NCI-H2171 (cell line): ENCODE measurements at places on chromosomes 1 and 21.

GRCh38 chr21:41639766-41640165, 127.1 kb downstream of the RIPK4 start:
- no peak for DNase-seq

GRCh38 chr1:92691925-92692324, 93.0 kb downstream of the EVI5 start:
- DNase-seq, result no peak

- DNase-seq, result no peak
These were observed 12.3 kb upstream of the RASSF5 start for GRCh38 chr1:206495011-206495461.

GRCh38 chr21:34029743-34030528, 43.4 kb upstream of the MRPS6 start:
- DNase-seq, result peak; percentile 61

DNA sequence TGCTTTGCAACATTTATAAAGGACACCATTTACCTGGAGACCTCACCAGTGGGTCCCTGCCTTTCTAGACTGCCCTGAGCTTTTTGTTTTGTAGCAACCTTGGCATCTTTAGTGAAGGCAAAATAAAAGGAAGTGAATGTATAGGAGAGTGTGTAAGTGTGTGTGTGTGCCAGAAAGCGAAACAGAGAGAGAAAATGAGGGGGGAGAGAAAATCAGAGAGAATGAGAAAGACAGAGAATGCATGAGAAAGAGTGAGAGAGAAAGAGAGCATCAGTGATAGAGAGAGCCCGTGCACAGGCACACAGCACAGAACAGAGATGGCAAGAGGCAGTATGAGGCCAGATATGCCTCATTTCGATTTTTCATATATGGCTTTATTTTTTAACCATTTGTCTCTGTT, 57.5 kb downstream of the HSD3B1 start:
- DNase-seq, result no peak

DNA sequence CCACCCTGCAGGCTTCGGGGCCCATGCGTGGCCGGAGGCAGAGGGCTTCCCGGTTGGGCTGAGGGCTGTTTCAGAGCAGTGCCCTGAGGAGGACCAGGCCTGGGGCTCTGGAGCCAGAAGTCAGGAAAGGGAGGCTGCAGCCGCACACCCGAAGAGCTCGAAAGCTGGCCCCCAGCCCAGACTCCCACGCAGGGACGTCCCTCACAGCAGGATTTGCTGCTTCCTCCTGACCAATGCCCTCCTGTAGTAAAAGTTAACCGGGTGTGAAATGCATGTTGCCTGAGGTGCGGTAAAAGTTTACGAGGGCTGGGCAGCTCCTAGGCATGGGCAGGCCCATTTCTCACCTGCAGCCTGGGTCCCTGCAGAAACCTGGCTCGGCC, 101.5 kb upstream of the ARHGEF16 start:
- DNase-seq, result no peak

DNA sequence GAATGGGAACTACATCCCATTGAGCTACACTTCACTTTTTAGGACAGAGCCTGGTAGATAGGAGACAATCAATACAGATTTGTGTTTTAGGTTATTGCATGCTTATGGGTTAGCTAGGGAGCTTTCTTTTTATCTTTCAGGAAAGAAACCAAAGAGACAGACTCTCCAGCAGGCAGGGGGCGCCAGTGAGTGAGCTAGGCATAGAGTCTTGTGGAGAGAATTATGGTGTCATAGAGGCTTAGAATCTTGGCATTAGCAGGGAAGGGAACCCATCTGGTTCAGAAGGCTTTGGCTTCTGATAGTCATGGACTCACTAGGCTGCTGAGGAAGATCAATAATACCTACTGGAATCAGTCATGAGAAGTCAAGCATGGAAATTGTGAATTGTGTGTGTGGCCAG, at the start of gene SMCP:
TSS of gene SMCP (plus strand) at position 281 of the 400 bp plus-strand sequence. CDS start 6,101 bp downstream, outside the sequence.
- no peak for DNase-seq

GRCh38 chr1:6962478-6962995, 177.3 kb downstream of the CAMTA1 start:
- peak; percentile 78 for DNase-seq

DNA sequence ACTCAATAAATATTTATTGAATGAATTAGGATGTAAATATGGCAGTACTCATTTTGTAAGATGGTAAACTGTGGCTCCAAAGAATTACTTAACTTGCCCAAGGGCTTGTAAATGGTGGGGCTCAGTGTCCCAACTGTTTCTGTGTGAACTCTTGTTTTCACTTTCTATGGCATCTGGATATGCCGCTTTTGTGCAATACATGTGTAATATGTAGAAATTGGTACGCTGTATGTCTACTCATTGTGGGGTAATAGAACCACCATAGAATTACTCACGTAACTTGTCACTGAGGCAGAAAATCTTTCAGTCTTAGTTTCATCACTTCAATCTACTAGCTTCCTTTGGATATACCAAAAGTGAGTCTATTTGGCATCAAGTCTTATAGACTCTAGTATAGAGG, 977 bp downstream of the PRPF3 start:
- DNase-seq, result no peak

DNA sequence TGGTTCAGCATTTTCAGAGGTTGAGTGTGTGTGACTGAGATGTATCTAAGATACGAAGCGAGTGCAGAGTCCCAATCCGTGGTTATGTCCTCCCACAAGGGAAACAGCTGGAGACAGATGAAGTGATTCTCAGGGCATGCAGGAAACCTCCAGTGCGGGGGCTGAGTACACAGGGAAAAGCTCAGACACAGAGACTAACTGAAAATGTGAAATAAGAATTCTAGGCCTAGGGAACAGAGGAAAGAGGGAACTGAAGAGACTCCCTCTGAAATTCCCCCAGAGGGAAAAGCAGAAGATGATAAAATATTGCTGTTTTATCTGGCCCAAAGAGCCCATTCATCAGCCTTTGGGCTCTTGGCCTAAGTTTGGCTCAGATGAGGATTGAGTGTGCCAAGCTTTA, 116.8 kb downstream of the LRRC53 start:
- DNase-seq, result no peak

DNA sequence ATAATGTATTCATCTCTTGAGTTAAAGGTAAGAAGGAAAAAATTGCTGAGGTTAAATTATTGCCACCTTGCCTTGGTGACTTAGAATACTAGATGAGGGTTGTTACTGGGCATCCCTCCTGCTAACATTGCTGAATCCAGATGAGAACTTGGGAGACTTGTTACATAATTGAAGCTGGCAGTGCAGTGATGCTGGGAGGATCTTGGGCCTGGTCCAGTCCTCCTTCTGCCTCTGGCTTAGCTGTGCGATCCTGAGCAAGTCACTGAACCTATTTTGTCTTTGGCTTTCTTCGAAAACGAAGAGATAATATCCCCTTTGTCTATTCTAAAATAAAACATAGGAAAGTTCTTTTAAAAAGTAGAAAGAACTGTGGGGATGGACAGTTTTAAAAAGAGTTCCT, 244.9 kb upstream of the NRIP1 start:
- no peak for DNase-seq

DNA sequence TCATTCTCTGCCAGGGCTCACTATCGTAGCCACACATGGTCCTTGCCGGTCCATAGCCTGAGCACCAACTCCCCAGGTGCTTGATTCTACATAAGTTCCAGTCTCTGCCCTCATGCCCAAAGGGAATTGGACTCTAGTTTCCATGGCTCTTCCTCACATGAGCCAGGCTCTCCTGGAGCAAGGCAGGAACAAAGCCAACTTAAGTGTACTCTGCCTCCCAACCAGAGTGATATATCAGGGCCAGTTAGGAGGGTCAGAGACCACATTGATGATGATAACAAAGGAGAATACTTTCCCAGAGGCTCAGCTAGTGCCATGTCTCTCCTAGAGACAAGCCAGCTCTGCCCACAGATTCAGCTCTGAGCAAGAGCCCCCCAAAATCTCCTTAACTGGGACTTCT, 70.9 kb downstream of the ERI3 start:
- no peak for DNase-seq

- DNase-seq, result no peak
These were observed 9.6 kb downstream of the GSTM2 start for GRCh38 chr1:109677459-109677858.

GRCh38 chr1:206103979-206104378, 13.2 kb downstream of the AVPR1B start:
- no peak for DNase-seq

GRCh38 chr1:228140724-228141225, 696 bp downstream of the GUK1 start:
- no peak for DNase-seq

DNA sequence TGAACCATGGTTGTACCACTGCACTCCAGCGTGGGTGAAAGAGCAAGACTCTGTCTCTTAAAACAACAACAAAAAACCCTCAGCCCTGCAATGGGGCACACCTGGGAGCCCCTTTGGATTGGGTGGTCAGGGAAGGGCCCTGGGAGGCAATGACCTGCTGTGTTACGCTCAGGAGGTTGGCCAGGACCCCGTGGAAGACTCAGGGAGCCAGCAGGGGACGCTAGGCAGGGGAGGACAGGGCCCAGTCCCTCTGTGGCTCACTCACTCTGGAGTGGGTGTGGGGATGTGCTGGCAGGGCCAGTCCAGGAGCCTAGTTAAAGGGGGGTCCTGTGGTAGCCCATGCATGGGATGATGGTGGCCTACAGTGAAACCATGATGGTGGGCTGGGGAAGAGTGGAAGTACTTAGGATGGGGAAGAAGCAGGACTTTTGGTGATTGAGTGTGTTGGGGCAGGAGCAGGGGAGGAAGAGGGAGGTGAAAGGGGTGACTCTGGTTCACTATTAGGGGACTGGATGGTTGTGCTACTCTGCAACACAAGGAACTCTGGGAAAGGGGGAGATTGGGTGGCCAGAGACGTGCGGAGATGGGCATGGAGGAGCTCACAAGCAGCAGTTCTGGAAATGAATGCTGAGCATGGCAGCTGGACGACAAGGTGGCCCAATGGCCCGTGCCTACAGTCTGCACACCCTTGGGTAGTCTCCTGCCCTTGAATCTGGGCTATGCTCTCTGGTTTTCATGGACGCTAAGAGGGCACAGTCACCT, 56.3 kb upstream of the FAM20B start:
- no peak for DNase-seq

GRCh38 chr1:186535388-186536133, 74.6 kb upstream of the PDC start:
- DNase-seq, result no peak

GRCh38 chr1:162292422-162292849, 84.2 kb downstream of the SPATA46 start:
- no peak for DNase-seq

GRCh38 chr1:111202707-111203623, 2.5 kb upstream of the DENND2D start:
- no peak for DNase-seq

- peak; percentile 17 for DNase-seq
These were observed 13.2 kb upstream of the CELA3B start for GRCh38 chr1:21963477-21964217.

DNA sequence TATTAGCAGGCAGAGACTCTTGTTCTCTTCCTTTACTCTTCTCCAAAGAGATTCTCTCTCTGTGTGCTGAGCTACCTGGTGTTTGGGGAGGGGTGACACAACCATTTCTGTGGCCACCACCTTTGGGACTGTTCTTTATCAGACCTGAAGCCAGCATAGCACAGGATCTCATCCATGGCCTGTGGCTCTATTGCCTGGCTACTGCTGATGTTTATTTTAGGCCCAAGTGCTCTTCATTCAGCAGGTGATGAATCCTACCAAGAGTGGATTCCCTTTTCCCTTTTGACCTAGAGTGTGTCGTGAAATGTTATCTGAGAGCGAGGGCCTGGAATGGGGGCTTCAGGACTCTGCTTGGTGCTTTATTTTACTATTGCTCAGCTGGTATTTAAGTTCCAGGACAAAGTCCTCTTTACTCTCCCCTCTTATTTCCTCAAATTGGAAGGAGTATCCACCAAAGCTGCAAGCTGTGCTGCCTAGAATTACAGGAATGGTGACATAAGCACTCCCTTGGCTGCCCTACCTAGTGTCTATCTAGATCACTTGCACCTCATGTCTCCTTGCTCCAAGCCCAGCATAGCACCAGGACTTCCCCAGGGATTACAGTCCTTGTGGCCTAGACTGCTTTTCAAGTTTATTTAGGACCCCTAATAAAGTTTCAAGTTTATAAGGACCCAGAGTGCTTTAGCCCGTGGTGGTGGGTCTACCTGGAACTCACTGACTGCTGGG, 94.7 kb upstream of the GPR52 start:
- DNase-seq, result no peak

- peak; percentile 18 for DNase-seq
These were observed 718.8 kb upstream of the TMPRSS15 start for GRCh38 chr21:19122356-19122755.

- no peak for DNase-seq
These were observed 579.7 kb downstream of the PTPRC start for GRCh38 chr1:199218533-199218932.

- DNase-seq, result no peak
These were observed 4.9 kb downstream of the POMGNT1 start for GRCh38 chr1:46193285-46193684.

DNA sequence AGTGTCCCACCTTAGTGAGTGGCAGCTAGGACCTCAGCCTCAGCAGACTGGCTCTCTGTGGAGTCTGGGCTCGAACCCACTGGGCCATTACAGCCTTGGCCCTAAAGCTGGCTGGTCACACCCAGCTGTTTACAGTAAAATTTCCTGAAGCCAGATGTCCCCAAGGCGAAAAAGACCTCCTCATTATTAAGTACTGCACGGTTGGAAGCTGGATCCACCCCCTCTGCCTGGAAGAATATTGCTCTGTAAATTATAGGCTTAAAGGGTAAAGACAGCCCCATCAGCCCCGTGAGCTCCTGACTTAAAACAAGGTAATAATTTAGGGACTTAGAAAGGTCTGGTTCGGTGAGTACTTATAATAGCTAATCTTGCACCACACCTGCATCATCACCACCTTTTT, 30.3 kb upstream of the TMEM51 start:
- no peak for DNase-seq
